ENCODE measurements at places on chromosomes 5 and 9.
A peak's percentile ranks its signal among the peaks of the same experiment; 100 is the strongest.

- DNase-seq: peak; percentile 33
Measured at GRCh38 chr9:6715755-6716643, 41.8 kb upstream of the KDM4C start.

GRCh38 chr9:16485575-16486321 is 384.7 kb downstream of the BNC2 start:
- DNase-seq: no peak

GRCh38 chr9:20117986-20118385 is 329.1 kb upstream of the SLC24A2 start:
- no peak for DNase-seq

DNA sequence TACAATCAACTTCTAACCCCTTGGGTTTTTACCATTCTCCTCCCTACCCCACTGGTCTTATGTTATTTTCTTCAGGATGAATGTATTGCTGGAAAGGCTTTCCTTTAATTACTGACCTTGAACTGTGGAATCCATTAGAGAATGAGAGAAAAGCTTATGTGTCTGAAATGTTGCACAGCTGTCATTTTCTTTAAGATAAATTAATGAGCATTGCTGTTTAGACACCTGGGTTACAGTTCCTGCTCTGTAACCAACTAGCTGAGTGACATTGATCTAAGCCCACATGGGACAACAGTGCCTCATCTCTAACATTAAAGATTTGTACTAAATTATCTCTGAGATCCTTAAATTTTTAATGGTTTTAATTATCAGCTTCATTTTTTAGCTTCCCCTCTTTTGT is 507.0 kb downstream of the TAF11L14 start:
- DNase-seq: no peak

GRCh38 chr5:181221792-181222629 is 1.1 kb upstream of the TRIM41 start:
- no peak for DNase-seq

DNA sequence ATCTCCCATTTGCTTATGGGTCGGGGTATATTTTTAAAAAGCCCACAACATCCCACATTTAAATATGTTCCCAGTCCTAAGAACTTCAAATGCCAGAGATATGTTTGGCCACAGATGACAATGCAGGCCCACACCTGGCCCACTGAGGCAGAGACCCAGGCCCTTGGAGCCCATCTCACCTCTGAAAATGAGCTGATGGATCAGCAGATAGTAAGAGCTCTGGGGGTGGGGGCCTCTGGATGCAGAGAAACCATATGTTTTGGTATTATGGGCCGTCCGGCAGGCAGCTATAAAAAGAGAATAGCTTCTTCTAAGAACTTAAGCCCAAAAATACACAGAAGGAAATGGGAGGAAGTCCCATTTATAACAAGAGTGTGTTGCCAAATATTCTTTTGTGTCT is 256.0 kb downstream of the GRIA1 start:
- no peak for DNase-seq

DNA sequence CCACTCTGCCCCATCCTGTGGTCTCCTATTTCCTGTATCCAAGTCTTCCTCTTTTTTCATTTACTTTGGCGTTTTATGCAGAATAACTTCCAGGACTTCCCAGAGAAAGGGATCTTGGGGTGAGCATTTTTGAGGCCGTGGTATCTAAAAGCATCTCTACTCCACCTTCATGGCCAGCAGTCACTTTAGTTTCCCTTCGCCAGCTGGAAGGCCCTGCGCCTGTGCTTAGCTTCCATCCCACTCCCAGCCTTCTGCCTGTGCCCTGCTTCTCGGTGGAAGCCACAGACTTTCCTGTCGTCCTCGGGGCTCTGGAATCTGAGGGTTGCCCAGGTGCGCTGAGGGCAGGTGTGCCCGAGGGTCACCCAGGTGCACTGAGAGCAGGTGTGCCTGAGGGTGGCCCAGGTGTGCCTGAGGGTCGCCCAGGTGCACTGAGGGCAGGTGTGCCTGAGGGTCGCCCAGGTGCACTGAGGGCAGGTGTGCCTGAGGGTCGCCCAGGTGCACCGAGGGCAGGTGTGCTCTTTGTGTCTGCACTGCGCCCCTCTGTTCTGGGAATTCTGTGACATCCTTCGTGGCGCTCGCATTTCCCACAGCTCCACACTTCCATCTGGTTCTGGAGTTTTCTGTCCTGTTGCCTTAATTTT is 32.4 kb upstream of the LRRC14B start:
- no peak for DNase-seq

- DNase-seq: no peak
Measured at GRCh38 chr9:134505032-134505431, 136.6 kb upstream of the COL5A1 start.

DNA sequence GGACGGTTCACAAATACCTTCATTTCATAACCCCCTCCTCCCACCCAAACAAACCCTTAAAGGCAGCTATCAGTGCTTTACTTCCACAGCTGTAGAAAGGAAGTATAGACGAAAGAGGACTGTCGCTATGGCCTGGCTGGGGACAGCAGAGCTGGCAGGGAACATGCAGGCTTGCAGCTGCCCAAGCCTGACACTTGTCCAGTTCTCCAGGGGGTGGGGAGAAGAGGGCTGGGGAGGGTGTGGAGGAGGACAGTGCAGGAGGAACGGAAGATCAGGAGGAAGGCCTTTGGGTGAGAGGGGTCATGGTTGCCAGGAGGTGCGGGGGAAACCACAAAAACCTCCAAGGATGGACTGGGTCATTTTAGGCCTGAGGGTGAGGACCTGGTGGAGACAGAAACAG is 25.9 kb downstream of the ARPC5L start:
- DNase-seq: no peak

GRCh38 chr9:117777823-117778222 is 73.6 kb downstream of the TLR4 start:
- DNase-seq: no peak

GRCh38 chr5:9722601-9723180 is 92.5 kb upstream of the TAS2R1 start:
- DNase-seq: no peak

- no peak for DNase-seq
Measured at GRCh38 chr5:132761321-132762240, 14.4 kb downstream of the CCNI2 start.

DNA sequence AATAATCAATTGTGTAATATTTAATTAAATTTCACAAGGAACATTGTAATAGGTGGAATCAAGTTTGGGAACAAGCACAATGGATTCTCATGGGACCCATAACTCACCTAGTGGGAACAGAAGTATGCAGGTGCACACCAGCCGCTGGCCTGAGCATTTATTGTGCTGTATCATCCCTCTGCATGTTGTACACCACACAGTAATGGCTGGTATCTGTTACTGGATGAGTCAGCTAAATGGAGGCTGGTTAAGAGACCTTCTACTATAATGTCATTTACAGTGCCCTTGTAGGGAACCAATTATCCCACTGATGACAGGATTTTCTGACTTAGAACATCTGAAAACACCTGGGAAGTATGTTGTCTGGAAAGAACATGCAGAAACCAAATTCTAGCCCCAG is 3.2 kb upstream of the MAP3K1 start:
- no peak for DNase-seq

GRCh38 chr5:127013407-127013806 is 17.0 kb downstream of the MARCHF3 start:
- DNase-seq: no peak

GRCh38 chr9:70607926-70608325 is 193.5 kb upstream of the KLF9 start:
- no peak for DNase-seq

- no peak for DNase-seq
Measured at GRCh38 chr9:32545884-32546283, 6.2 kb upstream of the SMIM27 start.

DNA sequence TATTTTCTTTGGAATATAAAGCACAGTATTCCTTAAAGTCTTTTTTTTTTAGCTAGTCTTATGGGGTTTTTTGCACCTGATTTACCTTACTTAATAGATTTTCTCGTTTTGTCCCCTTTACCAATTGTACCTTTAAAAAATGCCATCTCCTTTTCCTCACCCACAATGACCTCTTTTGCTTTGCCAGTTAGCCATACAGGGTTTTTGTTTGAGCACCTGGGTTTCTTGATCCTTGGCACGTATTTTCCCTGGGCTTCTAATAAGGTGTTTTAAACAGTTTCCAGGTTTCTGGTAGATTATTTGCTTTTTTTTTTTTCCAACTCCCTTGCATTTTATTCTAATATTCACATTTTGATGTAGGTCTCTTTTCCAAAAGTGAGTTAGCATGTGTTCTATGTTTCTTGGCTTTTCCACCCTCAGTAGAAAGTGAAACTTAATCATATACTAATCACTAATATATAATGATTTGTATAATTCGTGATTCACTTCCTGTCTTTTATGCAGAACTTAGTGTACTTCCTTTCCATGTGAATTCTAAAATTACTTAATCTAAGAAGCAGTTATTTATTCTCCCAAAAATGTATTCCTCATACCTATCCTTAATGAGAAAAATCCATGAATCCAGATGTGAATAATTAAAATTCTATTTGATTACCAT is 673.9 kb upstream of the RGMB start:
- no peak for DNase-seq

- no peak for DNase-seq
Measured at GRCh38 chr5:57468481-57469163, 14.0 kb downstream of the ACTBL2 start.

- no peak for DNase-seq
Measured at GRCh38 chr9:14479163-14479560, 165.2 kb upstream of the NFIB start.

- DNase-seq: no peak
Measured at GRCh38 chr9:135083241-135083810, 4.1 kb upstream of the OLFM1 start.

GRCh38 chr5:149400304-149400703 is 21.2 kb upstream of the IL17B start:
- DNase-seq: no peak

DNA sequence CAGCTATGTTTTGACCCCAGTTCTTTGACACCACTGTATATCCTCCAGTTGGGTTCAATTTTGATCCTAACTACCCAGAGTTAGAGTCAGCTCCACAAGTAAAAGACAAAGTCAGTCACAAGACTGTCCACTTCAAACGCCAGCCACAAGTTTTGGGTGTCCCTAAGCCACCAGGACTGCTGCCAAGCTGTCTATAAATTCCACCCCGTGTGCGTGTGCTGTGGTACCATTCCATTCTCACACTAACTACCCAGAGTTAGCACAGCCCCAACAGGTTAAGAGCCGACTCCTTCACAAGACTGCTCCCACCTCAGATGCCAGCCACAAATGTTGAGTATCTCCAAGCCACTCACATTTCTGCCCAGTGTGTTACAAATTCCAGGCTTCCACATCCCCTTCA is 56.7 kb downstream of the APC start:
- no peak for DNase-seq

- no peak for DNase-seq
Measured at GRCh38 chr5:180018347-180019060, 53.1 kb downstream of the RNF130 start.

DNA sequence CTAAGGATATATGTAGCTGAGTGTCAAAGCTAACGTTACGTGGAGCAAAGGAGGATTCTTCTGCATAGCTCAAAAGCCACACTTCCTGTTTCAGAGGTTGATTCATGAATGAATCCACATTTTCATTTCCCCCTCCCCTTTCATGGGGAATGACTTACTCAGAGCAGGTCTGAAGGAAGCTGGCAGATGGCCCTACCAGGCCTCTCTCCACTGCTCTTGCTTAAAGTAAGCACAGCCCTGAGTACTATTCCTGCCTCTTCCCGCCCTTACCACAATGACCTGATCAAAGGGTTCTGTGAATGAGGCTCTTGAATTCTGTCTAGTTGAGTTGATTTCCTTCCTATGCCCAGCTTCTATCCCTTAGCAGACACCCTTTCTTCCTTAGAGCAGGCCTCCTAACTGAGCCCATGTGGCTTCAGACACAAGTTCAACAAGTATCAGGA is 6.3 kb downstream of the IGIP start:
- DNase-seq: no peak

- no peak for DNase-seq
Measured at GRCh38 chr5:1785984-1786383, 13.7 kb downstream of the MRPL36 start.

DNA sequence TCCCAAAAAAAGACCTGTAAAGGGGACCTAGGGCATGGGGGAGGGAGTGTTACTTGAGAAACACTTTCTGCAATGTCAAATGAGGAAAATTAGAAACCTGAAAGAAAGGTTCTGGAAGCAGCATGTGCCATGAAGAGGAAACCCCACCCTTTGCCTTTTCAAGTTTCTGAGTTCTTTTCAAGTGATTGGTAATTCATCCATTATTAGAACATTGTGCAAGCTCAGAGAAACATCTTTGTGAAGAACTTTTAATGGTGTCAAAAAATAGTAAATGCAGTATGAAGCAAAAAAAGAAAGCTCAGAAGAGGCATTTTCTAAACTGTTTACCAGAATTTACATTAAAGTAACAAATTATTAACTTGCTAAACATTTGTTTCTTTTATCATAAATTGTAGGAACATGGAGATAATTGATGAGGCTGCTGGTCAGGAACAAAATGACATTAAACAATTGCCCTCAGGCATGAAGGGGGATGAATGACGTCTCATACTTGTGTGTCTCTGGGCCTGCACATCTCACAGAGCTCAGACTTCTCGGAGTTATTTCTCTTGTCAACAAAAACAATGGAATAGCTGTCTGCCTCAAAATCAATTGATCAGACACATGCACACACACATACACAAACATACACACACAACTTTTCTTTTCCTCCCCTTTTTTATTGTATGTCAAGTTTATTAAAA is 1946.0 kb upstream of the CDH6 start:
- DNase-seq: no peak

GRCh38 chr5:128681764-128682592 is 143.9 kb upstream of the FBN2 start:
- DNase-seq: no peak

- DNase-seq: no peak
Measured at GRCh38 chr5:430214-430925, 12.6 kb upstream of the EXOC3 start.

GRCh38 chr5:135344349-135344748 is 54.7 kb downstream of the MACROH2A1 start:
- DNase-seq: no peak

DNA sequence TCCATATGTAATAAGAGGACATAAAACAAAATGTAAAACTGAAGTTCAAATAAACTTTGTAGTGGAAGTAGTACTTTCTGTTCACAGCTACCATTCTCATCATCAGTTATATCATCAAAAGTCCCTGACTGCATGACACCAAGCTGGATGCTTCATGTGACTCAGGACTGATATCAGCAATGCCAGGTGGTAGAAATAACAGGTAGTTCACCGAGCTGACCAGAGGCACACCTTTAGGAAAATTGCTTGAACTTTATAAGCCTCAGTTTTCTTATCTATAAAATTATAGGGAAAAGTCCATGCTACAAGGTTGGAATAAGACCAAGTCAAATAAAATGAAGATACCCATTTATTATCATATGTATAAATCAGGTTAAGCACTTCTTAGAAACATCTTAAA is 124.9 kb upstream of the PTGER4 start:
- DNase-seq: no peak

DNA sequence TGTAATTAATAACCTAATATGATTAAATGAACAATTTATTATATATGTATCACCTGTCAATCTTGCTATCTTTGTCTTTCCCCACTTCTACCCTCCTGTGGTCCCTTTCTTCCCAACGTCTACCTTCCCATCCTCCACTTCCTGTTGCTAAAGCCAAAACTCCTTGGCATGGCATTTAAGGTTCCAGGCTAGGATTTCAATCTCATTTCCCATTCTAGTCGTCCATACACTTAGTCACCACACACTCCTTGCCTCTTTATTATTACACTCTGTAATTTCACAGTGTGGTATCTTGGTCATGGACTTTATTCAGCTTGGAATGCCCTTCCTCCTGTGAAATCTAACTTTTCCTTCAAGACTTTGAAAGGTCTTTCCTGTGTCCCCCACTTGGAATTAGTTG is 115.3 kb downstream of the SEMA6A start:
- DNase-seq: no peak

- DNase-seq: no peak
Measured at GRCh38 chr5:54645882-54646355, 128.4 kb downstream of the SNX18 start.

Measured in GM19239 (cell line).